ENCODE measurements at places on chromosomes 2 and 18. TPM values are rescaled to one million over a fixed set of nuclear protein-coding genes. Genes with fewer than 3 reads are reported as not detected.

The ERBB4 gene
- 19.7 TPM for total RNA-seq

- no peak for DNase-seq
Measured at GRCh38 chr18:10002280-10002679, 88.5 kb downstream of the VAPA start.

GRCh38 chr2:88601286-88601685 lies 26.0 kb downstream of the EIF2AK3 start:
- DNase-seq: no peak

- DNase-seq: peak; percentile 72
Measured at GRCh38 chr18:45664824-45665763, 49.8 kb downstream of the SLC14A2 start.

DNA sequence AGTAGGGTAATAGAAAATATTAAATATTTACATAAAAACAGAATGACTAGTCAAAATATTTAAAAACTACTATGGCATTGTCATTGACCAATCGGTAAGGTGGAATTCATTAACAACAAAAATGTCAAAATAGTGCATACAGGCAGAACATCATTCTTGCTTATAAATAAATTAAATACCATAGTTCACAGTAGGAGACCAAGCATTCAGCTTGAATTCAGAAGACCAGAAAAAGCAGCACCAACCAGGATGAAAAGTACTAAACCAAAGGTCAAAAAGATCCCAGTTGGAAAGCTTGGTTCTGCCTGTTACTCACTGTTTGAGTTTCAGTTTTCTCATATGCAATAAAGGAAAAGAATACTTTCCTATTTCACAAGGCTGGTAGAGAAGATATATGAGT lies 244.3 kb downstream of the OSR1 start:
- DNase-seq: no peak

DNA sequence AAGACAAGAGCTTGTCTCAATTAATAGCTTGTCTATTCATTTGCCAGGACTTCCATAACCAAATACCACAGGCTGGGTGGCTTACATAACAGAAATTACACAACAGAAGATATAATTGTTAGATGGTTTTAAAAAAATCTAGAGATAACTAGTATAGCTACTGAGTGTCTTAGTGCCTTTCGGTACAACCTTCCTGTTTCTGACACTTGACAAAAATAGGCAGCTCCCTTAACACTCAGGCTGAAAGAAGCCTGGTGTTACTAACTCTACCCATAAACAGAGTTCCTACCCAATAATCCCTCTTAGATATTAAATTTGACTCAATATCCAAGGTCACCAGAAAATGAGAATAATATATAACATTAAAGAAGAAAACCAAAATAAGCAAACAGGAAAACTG lies 129.7 kb downstream of the BARD1 start:
- DNase-seq: no peak

- no peak for DNase-seq
Measured at GRCh38 chr18:26085056-26085455, 5.4 kb downstream of the SS18 start.

The LAMA1 gene
- total RNA-seq: 2.0 TPM

DNA sequence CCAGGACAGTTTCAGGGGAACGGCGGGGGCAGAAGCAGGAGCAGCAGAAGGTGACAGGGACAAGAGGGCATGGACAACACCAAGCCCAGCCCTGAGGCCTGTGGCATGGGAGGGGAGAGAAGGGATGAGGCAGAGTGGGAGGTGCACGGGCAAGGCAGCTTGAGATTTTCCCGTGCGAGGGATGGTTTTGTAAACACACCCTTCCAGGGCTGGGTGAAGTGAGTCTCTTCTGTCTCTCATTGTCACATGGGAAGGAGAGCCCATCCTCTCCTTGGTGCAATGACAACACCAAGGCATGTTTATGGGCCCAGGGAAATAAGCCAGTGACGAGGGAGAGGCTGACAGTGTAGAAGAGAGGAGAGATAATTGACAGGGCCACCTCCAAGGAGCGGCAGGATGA lies 69.6 kb upstream of the RIOK3 start:
- no peak for DNase-seq

GRCh38 chr2:56656826-56657225 lies 473.0 kb downstream of the CCDC85A start:
- no peak for DNase-seq

GRCh38 chr18:46283268-46283667 lies 179.1 kb downstream of the HAUS1 start:
- DNase-seq: no peak

GRCh38 chr2:201888426-201888800 lies 82.1 kb downstream of the CDK15 start:
- no peak for DNase-seq

DNA sequence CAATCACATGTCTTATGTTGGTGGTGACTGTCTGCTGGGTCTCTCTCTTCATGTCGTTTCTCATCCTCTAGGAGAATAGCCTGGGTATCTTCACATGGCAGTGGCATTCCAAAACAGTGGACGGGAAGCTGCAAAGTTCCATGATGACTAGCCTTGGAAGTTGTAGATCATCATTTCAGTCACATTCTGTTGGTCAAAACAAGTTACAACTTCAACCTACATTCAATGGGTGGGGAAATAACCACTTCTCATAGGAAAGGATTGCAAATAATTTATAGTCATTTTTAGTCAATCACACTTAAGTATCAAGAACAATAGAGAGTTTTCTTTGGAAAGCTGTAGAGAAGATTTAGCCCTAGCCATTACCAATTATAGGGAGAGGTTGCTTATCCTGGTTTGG lies 395.0 kb upstream of the CDH2 start:
- no peak for DNase-seq

The KLHL41 gene
- 1.8 TPM for total RNA-seq

DNA sequence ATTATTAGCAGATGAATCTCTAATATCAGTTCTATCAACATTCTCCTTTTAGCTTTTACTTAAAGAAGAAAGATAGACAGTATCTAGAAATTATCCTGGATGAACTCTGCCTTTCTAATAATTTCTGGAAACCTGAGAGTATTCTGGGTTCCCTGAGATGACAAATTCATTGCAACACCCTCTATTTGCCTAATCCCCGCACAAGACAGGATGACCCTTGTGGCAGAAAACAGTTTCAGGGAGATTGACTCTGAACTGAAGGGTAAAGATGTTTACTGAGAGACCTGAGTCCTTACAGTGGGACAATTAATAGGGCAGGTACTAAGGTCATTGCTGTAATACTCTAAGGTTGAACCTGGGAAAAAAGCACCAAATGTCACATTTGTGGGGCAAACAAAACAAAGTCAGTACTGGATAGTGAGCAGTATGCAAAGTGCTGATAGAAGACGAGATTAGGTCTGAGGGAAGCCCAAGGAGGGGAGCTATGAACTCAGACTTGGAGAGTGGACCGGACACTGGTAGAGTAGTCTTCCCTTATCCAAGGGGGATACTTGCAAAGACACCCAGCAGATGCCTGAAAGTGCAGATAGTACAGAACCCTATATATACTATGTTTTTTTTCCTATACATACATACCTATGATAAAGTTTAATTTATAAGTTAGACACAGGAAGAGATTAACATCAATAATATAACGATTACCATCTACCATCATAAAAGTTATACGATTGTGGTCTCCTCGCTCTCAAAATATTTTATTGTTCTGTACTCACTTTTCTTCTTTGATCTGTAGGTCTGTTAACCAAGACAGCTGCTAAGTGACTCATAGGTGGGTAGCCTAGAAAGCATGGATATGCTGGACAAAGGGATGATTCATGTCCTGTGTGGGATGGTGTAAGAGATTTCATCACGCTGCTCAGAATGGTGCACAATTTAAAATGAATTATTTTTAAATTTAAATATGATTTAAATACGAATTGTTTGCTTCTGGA lies 148.3 kb upstream of the KLHL14 start:
- no peak for DNase-seq

The TEKT4 gene
- not detected for total RNA-seq

GRCh38 chr2:199309411-199309810 lies 148.3 kb downstream of the SATB2 start:
- no peak for DNase-seq

DNA sequence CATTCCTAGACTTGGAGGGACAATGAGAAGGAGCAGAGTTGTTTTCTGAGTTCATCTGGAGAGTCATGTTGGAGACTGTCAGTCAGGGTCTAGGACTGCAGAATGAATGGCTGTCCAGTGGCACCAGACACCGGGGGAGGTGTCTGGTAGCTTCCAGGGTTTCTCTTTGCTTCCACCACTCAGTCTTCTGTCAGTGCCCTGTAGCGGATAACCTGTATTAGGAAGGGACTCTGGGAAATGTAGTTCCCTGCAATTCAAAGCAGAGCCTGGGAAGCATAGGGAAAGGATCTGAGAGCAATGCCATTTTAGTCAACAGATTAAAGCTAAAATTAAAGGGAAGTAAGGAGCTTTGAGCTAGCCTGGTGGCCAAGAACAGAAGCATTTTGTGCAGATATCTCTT lies 257.9 kb downstream of the THSD7B start:
- no peak for DNase-seq

GRCh38 chr18:67265464-67266245 lies 250.9 kb downstream of the DSEL start:
- DNase-seq: no peak

DNA sequence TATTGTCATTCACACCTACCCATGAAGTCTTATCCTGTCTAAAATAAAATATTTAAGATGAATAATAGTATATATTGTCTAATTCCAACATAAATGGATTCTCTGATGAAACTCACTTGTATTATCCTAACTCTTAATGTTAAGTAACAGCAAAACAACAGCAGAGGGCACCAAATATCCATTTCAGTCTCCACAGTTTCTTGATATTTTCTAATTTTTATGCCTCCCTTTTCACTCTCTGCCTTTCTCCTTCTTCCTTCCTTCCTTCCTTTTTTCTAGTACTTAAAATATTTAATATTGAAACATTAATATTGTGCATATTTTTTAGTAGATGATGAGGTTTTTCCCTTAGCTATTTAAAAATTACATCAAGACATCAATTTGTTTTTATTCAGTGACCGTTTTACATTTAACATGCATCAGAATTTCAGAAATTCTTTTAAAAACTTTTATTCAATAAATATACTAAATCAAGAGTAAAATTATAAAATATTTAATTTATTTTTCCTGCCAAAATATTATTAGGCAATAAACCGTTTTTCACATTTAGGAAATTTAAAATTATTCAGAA lies 97.6 kb downstream of the WDR7 start:
- no peak for DNase-seq

- no peak for DNase-seq
Measured at GRCh38 chr18:52499016-52499415, 159.0 kb downstream of the DCC start.

The RFX8 gene
- total RNA-seq: 6.5 TPM

The LIMS4 gene
- total RNA-seq: 2.2 TPM

DNA sequence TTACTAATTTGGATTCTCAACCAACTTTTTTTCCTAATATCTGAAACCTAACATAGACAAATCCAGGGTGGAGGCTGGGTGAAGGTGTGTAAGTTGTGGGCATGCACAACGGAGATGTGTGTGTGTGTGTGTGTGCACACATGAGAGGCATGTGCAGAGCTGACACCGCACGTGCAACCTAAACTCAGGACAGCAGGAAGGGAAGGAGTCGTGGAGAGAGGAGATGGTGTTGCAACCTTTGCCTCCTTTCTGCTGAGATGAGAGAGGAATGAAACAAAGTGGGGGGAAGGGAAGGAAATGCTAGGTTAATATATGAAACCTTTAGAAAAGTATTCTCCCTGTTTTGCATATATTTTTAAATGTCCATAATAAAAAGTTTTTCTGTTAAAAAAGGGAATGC lies 64.7 kb downstream of the KCTD1 start:
- no peak for DNase-seq

DNA sequence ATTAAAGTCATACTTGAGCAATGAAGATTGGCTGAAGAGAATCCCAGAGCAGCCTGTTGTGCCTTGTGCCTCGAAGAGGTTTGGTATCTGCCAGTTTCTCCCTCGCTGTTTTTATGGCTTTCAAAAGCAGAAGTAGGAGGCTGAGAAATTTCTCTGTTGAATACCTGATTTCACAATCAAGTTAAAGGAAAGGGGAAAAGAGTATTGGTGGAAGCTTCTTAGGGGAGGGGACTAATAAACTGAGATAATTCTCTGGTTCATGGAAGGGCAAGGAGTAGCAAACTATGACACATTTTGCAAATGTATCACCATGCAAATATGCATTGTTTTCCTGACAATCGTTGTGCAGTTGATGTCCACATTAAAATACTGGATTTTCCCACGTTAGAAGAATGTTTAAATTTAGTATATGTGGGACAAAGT lies at the start of gene IL1B:
TSS of gene IL1B (minus strand) at position 85 of the 423 bp plus-strand sequence. CDS start 550 bp downstream, outside the sequence.
- DNase-seq: no peak

DNA sequence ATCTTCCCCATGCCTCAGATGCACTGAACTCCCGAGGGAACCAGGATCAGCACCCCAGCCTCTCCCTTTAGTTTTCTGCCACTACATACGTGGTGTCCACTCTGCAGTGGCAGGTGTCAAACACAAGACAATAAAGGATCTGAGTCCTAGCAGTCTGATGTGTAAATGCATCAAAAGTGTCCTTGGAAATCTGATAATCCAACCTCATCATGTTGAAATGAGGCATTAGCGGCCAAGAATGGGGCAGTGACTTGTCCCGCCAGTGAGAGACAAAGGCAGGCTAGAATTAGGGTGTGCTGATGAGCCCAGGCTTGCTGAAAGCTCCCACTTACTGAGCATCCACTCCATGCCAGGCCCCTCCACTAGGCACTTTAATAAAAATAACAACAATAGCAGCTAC lies 52.9 kb downstream of the EN1 start:
- DNase-seq: no peak

DNA sequence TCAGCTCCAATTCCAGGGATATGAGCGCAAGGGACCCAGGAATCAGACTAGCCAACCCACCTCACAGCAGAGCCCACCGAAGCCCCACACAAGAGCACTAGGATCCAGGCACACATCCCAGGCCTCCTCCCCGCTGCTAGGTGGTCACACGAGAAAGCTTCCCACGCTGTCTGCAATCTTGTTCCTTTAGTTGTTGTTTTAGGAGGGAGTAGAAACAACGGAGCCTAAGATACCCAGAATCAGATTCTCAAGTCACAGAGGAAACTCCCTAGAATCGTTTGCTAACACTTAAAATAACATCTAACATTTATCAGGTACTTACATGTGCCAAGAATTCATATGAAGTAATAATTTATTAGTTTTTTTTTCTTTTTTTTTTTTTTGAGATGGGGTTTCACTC lies 9.7 kb upstream of the ATL2 start:
- no peak for DNase-seq

Measured in sciatic nerve (tissue), 2 donors.